Naive thymus-derived CD4-positive, alpha-beta T cell (primary cell): ENCODE measurements at places on chromosomes 7 and 10.

GRCh38 chr10:114173603-114173920 is 441 bp downstream of the CCDC186 start:
- no peak for DNase-seq

GRCh38 chr10:73655257-73655989 is 406 bp downstream of the SYNPO2L start:
- no peak for DNase-seq

DNA sequence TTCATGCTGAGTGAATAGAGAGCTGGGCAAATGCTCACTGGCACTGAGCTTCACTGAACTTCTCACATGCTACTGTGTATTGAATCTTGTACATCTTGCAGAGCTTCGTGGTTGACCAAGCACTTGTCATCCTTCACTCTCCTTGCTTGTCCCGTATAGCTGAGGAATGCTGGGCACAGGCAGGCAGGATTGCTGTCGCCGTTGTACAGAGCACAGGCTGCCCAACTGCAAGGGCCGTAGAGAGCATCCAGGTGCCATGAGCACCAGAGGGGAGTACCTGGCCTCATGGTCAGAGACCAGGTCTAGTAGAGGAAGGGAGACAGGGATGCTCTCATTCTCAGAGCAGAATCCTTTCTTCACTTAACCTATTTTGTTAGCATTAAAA is 99.8 kb upstream of the RET start:
- DNase-seq: no peak

DNA sequence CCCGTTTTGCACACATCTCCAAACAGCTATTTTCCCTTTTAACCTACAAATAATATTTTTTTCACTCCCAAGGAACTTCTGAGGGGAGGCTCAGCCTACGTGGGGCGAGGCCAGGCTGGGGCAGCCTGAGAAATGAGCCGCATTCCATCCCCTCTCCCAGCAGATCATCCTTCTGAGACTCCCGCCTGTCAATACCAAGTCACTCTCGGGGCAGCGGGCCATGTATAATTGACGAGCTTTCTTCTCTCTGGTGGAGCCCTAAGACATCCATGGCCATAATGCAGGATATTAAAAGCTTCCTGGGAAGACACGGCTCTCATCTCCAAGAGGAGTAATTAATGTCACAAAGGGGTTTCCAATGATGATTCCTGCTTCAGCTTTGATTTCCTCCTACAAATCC is 37.8 kb upstream of the CHST15 start:
- DNase-seq: no peak

DNA sequence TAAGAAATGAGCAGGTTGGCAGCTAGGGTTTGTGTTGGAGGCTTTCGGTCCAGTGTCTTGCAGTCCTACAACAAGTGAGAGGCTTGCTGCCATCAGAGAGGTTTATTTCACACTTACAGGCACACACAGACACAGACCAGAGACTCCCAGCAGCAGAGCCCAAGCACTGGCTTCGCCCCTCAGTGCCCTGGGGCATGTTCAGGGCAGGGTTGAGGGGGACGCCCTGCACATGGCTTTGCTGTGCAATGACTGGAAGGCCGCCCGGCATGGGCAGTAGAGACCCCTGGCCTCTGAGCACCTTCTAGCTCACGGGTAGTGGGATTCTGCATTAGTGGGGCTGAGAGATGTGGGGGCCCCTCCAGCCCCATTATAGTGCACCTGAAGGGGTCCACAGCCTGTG is 3.8 kb downstream of the SPRN start:
- DNase-seq: no peak

DNA sequence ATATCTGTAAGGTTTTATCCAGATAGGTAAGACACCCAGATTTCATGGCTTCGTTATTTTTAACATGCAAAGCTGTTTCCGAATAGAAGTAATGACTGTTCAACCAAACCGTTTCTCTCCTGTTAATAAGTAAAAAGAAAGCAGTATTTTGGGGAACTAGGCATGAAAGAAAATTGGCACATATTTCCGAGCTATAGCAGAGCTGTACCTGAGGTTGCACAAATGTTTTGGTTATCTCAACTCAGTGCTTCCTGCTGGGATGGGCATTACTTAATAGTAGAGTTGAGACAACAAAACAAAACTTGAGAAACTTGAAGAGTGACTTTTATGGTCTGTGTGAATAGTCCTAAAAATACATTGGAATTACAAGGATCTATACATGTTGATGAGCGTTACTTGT is 564.3 kb upstream of the SORCS1 start:
- no peak for DNase-seq

DNA sequence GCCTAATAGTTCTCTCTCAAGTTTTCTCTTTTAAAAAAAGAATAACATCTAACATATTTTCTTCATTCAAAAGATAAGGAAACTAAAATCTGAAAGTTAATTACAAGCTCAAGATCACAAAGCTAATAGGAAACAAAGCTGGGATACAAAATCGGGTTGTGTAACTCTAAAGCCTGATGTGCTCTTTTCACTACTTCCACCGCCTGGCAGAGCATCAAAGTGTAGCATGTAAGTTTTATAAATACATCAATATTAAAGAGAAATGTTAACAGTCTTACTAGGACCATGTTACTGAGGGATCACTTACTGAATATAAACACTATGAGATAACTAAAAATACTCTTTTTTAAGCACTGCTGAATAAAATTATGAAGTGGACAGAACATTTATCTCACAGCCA is 97.2 kb downstream of the KMT2C start:
- no peak for DNase-seq

DNA sequence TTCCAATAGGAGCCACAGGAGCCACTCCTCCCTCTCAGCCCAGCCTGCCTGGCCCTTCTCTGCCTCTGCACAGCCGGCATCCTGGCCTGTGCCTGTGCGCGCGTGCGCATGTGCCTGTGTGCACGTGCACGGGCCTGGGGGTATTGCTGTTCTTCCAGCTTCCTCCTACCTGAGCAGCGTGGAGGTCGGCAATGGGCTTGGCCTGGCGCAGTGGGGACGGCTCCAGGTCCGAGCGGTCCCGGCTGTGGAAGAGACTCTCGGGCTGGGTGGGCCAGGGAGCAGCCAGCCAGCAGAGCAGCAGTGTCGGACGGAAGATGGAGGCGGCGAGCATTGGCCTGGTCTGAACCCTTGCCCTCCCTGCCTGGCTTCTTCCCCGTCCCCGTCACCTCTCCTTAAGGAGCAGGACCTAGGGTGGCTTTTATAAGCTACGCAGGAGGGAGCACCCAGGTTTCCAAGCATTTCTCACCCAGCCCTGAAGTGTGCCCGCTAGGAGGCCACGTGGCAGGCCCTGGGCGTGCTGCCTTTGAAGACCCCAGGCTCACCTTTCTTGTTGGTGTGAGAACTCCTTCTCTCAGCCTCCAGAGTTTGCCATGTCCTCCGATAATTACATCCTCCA is at the start of gene MMP21:
TSS of gene MMP21 (minus strand) at position 331 of the 616 bp plus-strand sequence. CDS start at position 331, 0 bp downstream.
- DNase-seq: no peak

DNA sequence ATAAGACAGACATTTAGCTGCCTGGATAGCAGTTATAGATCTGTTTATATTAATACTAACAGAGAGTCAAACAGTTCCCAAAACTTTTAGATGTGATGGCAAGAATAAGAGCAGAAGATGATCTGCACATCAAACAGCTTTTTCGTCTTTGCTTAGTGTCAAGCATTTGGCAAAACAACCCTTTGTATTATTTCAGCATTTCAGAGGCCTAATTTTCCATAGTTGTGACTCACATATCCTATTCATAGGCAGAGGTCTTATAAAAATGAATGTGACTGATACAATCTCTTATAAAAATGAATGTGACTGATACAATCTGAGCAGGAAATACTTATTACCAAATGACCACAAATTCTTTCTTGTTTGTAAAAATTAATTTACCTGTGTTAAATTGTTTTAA is 71.2 kb downstream of the LRRTM3 start:
- no peak for DNase-seq

- no peak for DNase-seq
These were observed 746.7 kb downstream of the NRG3 start for GRCh38 chr10:82621680-82622079.
